ENCODE measurements at places on chromosomes 3 and 15.

- no peaks in the 10 kb centered on the region for H3K27me3 ChIP-seq
- peaks cover 50% of the 10 kb centered on the region for H3K4me1 ChIP-seq
- H3K36me3 ChIP-seq = peaks cover 41% of the 10 kb centered on the region
- DNase-seq = no peak
- no peak overlapping the region for H3K4me3 ChIP-seq
Observed at GRCh38 chr3:152380043-152380442, 111.3 kb downstream of the MBNL1 start.

- H3K4me1 ChIP-seq = no peaks in the 10 kb centered on the region
- no peak for DNase-seq
- no peaks in the 10 kb centered on the region for H3K27me3 ChIP-seq
- no peak overlapping the region for H3K27ac ChIP-seq
- no peak overlapping the region for H3K4me3 ChIP-seq
Observed at GRCh38 chr3:3615533-3615932, 183.7 kb upstream of the LRRN1 start.

GRCh38 chr3:59280113-59280512 is 230.3 kb upstream of the CFAP20DC start:
- H3K4me3 ChIP-seq = no peak overlapping the region
- DNase-seq = no peak
- no peaks in the 10 kb centered on the region for H3K4me1 ChIP-seq
- no peak overlapping the region for H3K27ac ChIP-seq
- no peaks in the 10 kb centered on the region for H3K36me3 ChIP-seq
- H3K27me3 ChIP-seq = no peaks in the 10 kb centered on the region

DNA sequence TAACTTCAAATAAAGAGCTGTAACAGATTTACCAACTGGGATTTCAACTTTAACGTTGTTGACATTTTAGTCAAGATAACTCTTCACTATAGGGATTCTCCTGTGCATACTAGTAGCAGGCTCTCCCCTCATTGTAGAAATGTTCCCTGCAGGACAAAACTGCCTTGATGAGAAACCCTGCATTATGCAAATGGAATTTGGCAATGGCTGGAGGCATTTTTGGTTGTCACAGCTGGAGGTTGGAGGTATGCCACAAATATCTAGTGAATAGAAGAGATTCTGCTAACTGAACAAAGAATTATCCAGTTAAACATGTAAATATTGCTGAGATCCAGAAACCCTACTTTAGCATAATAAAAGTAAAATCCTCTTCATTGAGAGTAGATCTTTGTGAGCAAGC is 928.8 kb upstream of the ALCAM start:
- H3K27me3 ChIP-seq = no peaks in the 10 kb centered on the region
- H3K36me3 ChIP-seq = no peaks in the 10 kb centered on the region
- no peak for DNase-seq
- no peak overlapping the region for H3K4me3 ChIP-seq
- no peak overlapping the region for H3K27ac ChIP-seq

DNA sequence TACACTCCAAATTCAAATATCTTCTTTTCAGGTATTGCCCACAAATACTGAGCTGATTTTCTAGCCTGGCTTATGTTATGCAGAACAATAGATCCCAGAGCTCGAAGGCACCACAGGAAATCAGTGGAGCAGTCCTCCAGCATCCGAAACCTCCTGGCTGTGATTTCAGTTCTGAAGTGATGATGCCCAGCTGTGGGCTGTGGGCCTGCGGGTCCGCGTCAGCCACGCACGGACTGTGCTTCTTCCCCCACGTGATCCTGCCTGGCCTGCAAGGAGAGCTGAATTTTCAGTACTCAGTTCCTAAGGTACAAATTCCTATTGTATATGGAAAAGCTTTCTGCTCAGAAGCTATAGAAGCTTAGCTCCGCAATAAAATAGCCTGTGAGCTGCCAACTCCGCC is 96.2 kb downstream of the OCA2 start:
- H3K4me3 ChIP-seq = no peak overlapping the region
- DNase-seq = no peak
- no peaks in the 10 kb centered on the region for H3K27me3 ChIP-seq
- H3K27ac ChIP-seq = no peak overlapping the region
- no peaks in the 10 kb centered on the region for H3K36me3 ChIP-seq

DNA sequence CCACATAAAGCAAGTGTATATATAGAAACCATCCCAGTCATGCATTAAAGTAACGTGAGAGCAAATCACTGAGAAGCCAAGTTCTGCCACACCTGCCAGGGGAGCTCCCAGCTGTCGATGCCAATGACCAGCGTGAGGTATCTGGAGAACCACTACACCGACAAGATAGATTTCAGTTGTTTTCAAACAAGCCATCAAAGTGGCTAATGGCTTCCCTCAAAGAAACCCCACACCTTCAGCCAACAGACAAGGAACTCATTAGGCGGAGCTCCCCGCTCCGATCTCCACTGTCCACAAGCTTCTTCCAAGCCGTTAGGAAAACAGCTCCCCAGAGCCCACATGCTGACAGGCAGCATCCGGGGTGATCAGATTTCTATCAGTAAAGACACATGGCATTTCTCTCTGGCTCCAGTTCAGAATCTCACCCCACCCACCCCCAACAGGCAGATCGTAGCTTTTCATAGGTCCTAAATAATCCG is 54.2 kb upstream of the SPATA12 start:
- peaks cover 14% of the 10 kb centered on the region for H3K4me1 ChIP-seq
- no peak overlapping the region for H3K4me3 ChIP-seq
- no peak for DNase-seq
- no peak overlapping the region for H3K27ac ChIP-seq

DNA sequence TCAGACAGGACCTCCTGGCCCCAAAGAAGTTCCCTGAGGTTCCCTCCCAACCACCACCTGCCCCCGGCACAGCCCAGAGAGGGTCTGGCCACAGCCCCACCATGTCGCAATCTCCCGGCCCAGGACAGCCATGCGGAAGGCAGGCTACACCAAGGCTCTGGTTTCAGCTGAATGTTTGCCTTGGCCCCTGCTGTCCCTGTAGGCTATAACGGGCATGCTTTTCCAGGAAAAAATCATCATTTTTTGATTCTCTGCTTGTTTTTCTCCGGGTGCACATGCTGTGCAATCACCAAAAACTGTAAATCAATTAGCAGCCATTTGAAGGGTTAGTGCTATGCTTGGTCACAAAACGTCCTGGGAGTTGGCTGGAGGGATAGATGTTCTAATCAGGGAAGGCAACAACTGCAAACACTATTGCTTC is 142.7 kb upstream of the IGF1R start:
- no peak overlapping the region for H3K27ac ChIP-seq
- no peak overlapping the region for H3K4me3 ChIP-seq
- DNase-seq = no peak
- H3K4me1 ChIP-seq = no peaks in the 10 kb centered on the region
- H3K36me3 ChIP-seq = no peaks in the 10 kb centered on the region
- H3K27me3 ChIP-seq = peaks cover 18% of the 10 kb centered on the region

DNA sequence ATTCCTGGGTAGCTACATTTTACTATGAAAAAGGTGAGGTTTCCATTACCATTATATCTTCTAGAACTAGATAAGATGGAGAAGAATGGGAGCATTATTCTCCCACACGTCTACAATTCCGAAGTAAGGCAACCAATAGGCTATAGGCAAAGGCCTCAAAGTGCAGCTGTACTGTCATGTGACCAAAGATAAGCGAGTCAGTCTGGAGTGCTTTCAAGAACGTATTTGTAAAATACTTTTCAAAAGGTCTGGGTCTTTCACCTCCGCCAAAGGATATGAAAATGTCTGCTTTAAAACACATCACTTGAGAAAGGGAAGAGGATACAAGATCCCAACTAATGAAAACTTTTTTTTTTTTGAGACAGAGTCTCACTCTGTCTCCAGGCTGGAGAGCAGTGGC is 9.9 kb downstream of the CCPG1 start:
- H3K4me3 ChIP-seq = no peak overlapping the region
- H3K27ac ChIP-seq = no peak overlapping the region
- H3K4me1 ChIP-seq = peaks cover 11% of the 10 kb centered on the region
- no peak for DNase-seq

- H3K27ac ChIP-seq = no peak overlapping the region
- peaks cover 39% of the 10 kb centered on the region for H3K4me1 ChIP-seq
- no peak for DNase-seq
- peaks cover 35% of the 10 kb centered on the region for H3K27me3 ChIP-seq
Observed at GRCh38 chr15:70018646-70019600, 78.8 kb downstream of the TLE3 start.

DNA sequence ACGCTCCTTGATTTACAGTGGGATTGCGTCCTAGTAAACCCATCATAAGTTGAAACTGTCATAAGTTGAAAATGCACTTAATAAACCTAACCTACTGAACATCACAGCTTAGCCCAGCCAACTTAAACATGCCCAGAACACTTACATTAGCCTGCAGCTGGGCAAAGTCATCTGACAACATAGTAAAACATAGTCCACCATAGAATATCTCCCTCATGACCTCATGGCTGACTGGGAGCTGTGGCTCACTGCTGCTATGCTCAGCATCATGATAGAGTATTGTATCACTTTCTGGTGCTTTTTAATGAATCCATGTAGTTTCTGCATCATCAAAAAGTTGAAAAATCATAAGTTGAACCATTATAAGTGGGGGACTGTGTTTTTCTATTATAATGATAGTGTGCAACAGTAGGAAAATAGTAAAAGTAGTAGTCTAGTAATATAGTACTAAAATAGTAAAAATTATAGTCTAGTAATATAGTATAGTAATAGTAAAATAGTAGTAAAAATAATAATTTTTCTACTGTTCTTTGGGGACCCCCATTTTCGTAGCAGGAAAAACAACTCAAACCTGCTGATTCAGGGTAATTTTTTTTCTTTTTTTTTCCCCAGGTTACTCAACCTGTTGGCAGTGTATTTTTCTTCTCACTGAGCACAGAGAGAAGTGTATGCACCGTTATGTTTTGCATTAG is 233.5 kb downstream of the MYRIP start:
- no peaks in the 10 kb centered on the region for H3K27me3 ChIP-seq
- H3K4me3 ChIP-seq = no peak overlapping the region
- H3K36me3 ChIP-seq = no peaks in the 10 kb centered on the region
- H3K27ac ChIP-seq = no peak overlapping the region
- H3K4me1 ChIP-seq = no peaks in the 10 kb centered on the region
- DNase-seq = no peak

- H3K36me3 ChIP-seq = peaks cover 86% of the 10 kb centered on the region
- H3K27me3 ChIP-seq = no peaks in the 10 kb centered on the region
- peak overlapping the region; percentile 12 for H3K4me3 ChIP-seq
- peaks cover 27% of the 10 kb centered on the region for H3K4me1 ChIP-seq
Observed at GRCh38 chr15:82832601-82833361, 23.4 kb downstream of the WHAMM start.

DNA sequence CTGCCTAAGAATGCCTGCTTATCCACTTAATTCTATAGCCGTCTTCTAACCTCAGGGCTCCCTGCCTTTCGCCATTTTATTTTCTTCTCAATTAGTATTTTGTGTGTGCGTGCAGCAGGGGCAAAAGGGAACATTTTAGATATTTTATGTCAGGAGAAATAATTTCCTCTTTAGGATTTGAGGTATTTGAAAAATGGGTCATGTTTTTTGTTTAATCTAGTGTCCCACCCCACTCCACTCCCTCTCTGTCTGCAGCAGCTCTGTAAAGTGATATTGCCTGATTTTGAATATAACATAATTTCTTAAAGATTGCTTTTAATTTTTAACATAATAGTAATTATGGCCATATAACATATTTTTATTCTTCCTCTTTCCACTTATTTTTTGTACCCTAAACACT is 593.2 kb upstream of the DPPA4 start:
- DNase-seq = no peak
- no peak overlapping the region for H3K27ac ChIP-seq
- no peak overlapping the region for H3K4me3 ChIP-seq
- H3K36me3 ChIP-seq = no peaks in the 10 kb centered on the region

GRCh38 chr3:12681943-12682390 is 18.1 kb upstream of the RAF1 start:
- DNase-seq = no peak
- peaks cover 11% of the 10 kb centered on the region for H3K4me1 ChIP-seq
- H3K36me3 ChIP-seq = no peaks in the 10 kb centered on the region
- no peaks in the 10 kb centered on the region for H3K27me3 ChIP-seq
- no peak overlapping the region for H3K27ac ChIP-seq

DNA sequence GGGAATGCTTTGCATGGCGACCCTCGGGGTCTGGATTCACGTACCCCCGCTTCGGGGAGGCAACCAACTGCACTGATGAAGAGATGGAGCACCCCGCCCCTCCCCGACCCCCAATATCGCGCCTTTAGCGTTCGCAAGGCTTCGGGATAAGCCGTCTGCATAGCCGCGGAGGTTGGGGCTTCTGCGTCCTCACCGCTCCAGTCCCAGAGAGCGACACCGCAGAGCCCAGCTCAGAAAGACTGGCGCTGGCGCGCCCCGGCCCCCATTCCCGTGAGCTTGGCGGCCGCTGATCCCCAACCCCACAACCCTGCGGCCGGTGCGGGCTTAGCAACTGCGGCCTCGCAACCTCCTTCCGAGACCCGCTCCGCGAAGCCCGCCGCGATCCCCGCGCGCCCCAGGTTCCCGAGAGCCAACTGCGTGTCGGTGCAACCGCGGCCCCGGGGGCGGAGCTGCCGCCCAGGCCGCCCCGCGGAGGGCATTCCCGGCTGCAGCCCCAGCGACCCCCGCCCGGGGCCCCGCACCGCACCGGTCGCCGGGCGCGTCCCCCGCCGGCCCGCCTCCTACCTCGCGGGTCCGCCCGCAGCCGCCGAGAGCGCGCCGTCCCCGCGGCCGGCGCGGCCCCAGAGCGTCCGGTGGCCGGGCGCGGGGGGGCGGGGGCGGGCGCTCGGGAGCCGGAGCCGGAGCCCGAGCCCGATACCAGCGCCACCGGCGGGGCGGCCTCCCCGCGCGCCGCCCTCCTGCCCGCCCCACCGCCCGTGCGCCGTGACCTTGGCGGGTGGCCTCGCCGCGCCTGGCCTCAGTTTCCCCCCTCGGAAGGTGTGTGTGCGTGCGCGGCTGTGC is 79.5 kb downstream of the IQSEC1 start:
- H3K4me1 ChIP-seq = peaks cover 23% of the 10 kb centered on the region
- H3K36me3 ChIP-seq = peaks cover 25% of the 10 kb centered on the region
- peak overlapping the region; percentile 76 for H3K4me3 ChIP-seq
- no peak for DNase-seq
- H3K27me3 ChIP-seq = no peaks in the 10 kb centered on the region
- no peak overlapping the region for H3K27ac ChIP-seq

DNA sequence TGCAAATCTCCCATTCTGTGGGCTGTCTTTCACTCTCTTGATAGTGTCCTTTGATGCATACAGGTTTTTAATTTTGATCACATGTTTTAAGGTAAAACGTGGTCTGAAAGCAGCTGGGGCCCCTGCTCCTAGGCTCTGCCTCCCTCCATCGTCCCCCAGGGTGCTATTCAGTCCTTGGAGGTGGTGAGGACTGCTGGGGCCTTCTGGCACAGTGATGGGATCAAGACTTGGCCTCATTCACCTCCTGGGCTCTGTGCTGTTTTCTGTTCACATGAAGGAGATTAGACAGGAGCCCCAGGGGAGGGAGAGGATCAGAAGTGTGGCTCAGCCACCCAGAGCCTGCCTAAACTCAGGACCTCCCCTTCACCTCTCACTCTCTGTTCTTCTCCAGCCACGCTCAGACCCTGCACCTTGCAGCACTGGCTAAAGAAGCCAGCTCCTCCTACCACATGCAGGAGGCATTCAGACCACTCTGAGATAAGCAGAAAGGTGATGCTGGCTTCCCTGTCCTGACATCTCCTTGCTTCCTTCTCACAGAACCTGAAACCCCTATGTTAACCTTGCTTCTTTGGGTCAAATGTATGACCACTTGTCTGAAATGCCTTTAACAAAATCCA is 43.9 kb downstream of the PAQR5 start:
- no peak for DNase-seq
- no peak overlapping the region for H3K4me3 ChIP-seq
- no peaks in the 10 kb centered on the region for H3K36me3 ChIP-seq
- no peaks in the 10 kb centered on the region for H3K4me1 ChIP-seq

- no peaks in the 10 kb centered on the region for H3K27me3 ChIP-seq
- peaks cover 27% of the 10 kb centered on the region for H3K36me3 ChIP-seq
- H3K4me3 ChIP-seq = no peak overlapping the region
- no peak for DNase-seq
Observed at GRCh38 chr3:32117320-32117719, 10.9 kb downstream of the GPD1L start.

Data from activated CD8-positive, alpha-beta T cell treated with anti-CD3 and anti-CD28 coated beads, Interleukin-2, amount 10 ng/mL, durations not matched to agents 7 days and 5 days (primary cell).